Tibial nerve (tissue), 4 donors: ENCODE measurements at places on chromosomes 1 and 21.

DNA sequence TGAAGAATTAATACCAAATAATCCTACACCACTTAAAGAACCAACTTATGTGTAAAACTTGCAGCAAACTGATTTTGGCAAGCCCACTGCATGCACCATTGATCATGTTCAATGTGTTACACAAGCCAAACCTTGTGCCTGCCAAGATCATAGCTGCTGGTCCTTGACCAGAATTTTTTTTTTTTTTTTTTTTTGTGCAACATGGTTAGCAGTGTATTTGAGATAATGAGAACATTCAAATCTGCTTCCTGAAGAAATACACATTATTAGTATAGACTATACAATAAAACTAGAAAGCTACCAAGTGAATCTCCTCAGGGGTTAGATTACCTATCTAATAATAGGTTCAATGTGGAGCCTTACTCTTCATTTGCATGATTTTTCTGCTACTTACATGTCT is 421.0 kb downstream of the MRPL39 start:
- no peak for DNase-seq

GRCh38 chr1:230937371-230937770 is 41.3 kb downstream of the TTC13 start:
- no peak for DNase-seq

DNA sequence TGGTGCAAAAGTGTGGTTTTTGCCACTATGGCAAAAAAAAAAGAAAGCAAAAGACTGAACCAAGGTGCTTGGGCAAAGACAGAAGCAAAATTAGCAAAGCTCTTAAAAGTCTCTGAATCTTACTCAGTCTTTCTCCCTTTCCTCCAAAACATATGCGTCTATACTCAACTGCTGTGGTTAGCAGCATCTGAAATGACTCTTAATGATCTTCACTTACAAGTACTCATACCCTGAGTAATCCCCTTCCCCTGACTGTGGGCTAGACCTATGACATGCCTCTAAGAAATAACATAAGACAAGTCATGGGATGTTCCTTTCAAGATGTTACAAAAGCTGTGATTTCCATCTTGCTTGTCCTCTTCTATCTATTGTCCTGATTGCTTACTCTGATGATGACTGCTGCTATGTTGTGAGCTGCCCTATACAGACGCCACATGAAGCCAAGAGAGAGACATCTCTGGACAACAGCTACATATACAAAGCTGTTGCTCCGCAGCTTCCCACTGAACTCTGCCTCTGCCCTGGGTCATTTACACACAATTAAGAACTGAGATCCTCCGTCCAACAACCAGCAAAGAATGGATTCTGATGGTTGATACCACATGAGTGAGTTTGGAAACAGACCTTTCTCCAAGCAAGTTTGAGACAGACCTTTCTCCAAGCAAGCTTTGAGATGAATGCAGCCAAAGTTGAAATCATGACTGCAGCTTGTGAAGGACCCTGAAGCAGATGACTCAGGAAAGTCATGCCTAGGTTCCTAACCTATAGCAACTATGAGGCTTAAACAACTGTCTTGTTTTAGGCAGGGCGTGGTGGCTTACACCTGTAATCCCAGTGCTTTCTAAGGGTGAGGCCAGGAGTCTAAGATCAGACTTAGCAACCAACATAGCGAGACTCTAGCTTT is 55.2 kb downstream of the PUM1 start:
- DNase-seq, result no peak

DNA sequence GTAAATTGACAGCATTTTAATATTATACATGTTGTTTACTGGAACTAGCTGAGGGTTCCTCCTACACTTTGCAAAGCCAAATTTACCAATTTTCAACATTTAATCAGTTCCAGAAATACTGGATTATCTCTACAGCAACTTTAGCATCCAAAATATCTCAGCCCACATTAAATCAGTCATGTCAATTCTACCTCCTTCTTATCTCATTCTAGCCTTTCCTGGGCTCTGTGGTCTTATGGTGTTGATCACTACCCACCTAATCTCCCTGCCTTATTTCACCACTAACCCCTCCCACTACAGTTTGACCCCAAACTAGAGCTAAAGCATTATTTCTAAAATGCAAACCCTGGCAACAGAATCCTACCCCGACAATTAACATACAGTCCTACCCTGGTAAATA is 3.3 kb downstream of the OMA1 start:
- DNase-seq, result no peak

GRCh38 chr1:240090014-240090413 is 1.7 kb upstream of the FMN2 start:
- DNase-seq, result no peak

GRCh38 chr1:171472183-171472647 is 13.1 kb upstream of the PRRC2C start:
- DNase-seq, result no peak

DNA sequence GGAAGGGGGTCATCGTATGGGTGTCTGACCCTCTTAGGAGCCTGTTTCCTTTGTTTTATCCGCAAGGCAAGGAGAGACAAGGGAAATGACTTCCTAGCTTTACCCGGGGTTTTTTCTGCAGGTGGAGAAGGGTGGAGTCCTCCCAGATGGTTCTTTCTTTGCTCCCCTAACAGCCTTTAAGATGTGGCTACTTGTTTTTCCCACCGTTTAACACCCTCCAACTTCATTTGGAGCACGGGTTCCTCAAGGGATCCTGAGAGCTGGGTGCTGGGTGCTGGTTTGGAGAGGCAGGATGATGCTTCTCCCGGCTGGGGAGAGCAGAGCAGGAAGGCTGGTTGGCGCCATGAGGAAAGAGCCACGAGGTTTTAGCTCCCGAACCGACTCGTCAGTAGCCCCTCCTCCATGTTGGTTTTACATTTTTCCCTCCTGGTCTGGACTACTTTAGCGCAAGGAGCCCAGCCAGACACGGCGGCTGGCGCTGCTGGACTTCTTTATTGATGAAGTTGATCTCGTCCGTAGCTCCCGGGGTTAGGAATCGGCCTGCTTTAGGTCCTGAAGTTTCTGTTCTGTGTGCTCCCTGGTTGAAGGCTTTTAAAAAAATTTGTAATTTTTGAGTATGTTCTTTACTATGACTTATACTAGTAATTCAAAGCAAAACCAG is 1.4 kb downstream of the UCK2 start:
- DNase-seq, result no peak

DNA sequence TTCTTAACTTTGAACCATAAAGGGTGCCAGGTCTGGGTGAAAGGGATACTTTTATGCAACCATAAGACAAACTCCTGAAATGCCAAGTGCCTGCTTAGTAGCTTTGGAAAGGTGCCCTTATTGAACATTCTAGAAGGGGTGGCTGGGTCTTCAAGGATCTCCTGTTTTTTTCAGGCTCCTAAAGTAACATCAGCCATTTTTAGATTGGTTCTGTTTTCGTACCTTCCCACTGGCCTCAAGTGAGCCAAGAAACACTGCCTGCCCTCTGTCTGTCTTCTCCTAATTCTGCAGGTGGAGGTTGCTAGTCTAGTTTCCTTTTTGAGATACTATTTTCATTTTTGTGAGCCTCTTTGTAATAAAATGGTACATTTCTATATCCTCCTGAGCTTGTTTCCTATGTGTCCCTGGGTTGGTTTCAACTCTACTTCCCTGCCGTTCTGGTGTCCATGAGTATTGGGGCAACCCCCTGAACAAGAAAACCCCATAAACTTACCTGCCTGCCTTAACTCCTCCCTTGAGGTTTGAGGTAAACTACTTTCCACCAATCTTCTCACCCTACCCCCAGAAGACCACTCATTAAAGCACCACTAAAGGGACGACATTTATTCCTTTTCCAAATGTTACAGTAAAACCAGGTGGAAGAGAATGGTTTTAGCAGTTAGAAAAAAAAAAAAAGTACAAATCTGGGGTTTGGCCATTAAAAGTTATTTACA is 2.6 kb downstream of the MARCKSL1 start:
- DNase-seq, result no peak

GRCh38 chr1:218479436-218480115 is 134.4 kb downstream of the TGFB2 start:
- no peak for DNase-seq

DNA sequence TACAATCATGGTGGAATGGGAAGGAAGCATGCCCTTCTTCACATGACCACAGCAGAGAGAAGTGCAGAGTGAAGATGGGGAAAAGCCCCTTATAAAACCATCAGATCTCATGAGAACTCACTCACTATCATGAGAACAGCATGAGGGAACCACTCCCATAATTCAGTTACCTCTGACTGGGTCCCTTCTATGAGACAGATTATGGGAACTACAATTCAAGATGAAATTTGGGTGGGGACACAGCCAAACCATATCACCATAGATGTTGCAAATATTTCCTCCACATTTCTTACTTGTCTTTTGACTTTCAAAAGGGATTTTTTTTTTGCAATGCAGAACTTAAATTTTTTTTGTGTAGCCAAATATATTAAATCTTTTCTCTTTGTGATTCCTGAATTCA is 14.8 kb downstream of the SH3BGR start:
- DNase-seq, result no peak

DNA sequence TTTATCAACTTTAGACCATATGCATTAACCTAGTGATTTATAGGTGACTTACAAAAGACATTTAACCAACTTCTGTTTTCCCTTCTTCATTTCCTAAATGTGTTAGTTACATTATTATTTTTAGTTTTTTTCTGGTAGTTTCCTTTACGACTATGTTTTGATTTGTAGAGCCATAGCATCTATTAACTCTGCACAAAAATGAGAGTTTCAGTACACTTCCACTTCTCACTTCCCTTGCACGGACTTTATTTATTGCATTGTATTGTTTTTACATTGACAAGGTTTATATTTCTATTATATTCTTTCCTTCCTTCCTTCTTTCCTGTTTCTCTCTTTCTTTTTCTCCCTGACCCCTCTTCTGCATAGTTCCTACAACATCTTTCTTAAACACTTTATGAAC is 14.7 kb downstream of the PKN2 start:
- no peak for DNase-seq

- no peak for DNase-seq
Measured at GRCh38 chr1:9366298-9366697, 73.6 kb downstream of the SPSB1 start.

DNA sequence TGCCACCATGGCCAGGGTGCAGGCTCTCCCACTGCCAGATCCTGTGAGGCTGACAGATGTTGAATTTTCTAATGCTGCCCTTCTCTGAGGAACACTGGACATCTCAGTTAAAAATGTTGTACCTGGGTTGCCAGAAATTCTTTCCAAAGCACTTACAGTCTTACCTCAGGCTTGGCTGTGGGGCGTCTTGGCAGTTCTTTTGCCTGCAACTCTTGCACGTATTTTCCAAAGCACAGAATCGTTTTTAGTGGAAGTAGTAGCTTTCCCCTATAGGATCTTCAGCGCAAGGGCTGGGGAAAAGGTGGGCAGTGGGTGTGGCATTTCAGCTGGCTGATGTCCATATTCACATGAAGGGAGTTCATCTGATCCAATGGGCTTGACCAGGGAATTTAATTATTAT is 53.9 kb downstream of the EDN2 start:
- DNase-seq, result no peak

DNA sequence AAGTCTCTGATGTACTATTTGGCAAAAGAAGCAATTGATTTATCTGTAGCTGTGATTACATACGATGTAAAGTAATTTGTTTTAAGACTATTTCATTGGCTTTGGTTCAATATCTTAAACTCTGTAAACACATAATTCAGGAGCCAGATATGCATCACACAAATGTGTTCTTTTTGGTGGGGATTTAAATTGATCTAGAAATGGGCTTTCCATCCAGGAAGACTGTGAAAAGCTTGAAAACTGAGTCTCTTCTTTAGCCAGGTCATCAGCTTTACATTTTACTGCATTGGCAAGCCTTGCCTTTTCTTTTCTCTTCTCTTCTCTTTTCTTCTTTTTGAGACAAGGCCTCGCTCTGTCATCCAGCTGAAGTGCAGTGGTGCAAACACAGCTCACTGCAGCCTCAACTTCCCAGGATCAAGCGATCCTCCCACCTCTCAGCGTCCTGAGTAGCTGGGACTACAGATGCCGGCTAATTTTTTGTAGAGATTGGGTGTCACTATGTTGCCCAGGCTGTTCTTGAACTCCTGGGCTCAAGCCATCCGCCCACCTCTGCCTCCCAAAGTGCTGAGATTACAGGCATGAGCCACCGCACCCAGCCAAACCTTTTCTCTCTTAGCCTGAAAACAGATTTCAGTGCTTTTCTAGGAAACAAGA is 1.4 kb downstream of the RCAN3 start:
- DNase-seq, result no peak

- DNase-seq, result no peak
Measured at GRCh38 chr1:203364094-203364801, 13.3 kb upstream of the FMOD start.

DNA sequence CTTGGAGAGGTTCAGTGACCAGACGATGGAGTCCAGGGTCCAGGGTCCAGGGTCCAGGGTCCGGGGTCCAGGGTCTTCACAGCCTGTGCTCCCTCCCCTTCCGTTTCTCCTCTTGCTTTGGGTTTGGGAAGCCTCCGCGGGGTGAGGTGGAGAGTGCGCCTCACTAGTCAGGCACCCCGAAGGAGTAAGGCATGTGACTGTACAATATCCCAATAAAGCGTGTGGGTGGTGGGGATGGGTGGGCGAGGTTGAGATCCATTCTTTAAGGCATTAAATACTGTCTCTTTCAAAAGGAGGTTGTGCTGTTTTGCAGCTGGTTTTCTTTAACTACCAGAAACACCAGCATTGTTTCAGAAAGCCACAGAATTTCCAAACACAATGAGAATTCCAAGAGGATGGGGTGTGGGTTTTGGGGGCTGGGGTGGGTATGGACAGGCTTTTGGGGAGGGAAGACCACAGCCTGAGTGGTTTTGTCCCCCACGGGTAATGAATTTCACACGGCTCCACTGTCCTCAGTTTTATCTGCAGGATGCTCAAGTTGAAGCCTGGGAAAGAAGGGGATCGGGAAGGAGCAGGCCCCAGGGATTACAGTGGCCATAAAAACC is 65.7 kb downstream of the KIF26B start:
- no peak for DNase-seq

DNA sequence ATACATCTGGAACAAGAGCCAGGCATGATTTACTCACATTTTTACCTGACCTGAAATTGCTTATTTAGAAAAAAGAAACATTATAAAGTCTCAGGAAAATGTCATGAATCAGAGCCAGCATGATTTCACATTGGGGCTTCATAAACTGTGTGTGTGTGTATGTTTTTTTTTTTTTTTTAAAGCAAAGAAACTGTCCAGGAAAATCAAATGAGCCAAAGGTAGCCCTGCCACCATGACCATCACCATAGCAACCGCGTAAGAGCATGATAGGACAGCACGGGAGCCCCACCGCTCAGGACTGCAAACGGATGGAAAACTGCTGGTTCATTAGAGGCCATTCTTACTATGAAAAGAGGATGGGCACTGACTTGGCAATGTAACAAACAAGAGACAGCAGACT is 139.2 kb downstream of the NTMT2 start:
- DNase-seq, result no peak

DNA sequence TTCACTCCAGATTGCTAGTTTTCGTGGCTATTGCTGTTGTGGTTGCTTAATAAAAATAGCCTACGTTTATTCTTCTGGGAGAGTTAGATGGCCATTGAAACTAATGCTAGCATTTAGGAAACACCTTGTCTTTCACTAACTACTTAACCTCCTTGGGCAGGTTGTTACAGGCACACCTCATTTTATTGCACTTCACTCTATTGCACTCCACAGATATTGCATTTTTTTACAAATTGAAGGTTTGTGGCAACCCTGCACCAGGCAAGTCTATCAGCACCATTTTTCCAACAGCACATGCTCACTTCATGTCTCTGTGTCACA is 11.3 kb upstream of the MARK1 start:
- DNase-seq, result no peak
